Activated CD4-positive, alpha-beta memory T cell treated with anti-CD3 and anti-CD28 coated beads, Interleukin-2, amount 10 ng/mL, durations not matched to agents 7 days and 5 days (primary cell): ENCODE measurements at places on chromosomes 1 and 21. TPM values are rescaled to one million over a fixed set of nuclear protein-coding genes. Genes with fewer than 3 reads are reported as not detected.

ATP1A4 gene
- not detected for total RNA-seq

ZBTB37 gene
- 11.3 TPM for total RNA-seq

TDRD10 gene
- total RNA-seq, result not detected

NHLH1 gene
- total RNA-seq, result 0.40 TPM

AJAP1 gene
- not detected for total RNA-seq

KCND3 gene
- not detected for total RNA-seq

FRRS1 gene
- 1.7 TPM for total RNA-seq
